ENCODE measurements at places on chromosomes 13 and 19.

- DNase-seq, result no peak
Observed at GRCh38 chr19:51071095-51071405, 6.2 kb upstream of the KLK13 start.

DNA sequence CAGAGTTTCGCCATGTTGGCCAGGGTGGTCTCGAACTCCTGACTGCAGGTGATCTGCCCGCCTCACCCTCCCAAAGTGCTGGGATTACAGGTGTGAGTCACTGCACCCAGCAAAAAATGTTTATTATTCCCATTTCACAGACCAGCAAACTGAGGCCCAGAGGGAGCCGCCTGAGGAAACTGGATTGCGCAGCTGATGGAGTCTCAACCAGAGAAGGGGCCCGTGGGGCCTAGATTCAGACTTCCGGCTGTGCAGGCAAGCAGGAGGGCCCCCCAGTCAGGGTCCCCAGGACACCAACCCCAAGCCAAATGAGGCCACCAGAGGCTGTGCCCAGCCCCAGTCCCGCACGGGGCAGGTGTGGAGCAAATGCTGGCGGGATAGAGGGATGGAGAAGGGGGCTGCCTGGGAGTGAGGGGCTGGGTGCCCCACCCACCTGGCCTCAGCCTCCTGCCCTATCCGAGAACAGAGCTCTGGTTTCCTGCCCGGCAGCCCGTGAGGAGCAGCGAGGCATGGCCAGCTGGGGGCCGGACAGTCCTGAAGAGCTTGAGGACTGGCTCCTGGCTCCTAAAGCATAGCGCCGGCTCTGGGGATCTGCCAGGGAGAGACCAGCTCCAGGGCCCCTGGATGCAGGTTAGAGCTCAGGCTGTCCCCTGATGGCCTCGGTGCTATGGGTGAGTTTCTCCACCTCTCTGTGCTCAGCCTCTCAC is 22.0 kb downstream of the MISP start:
- DNase-seq, result no peak

- DNase-seq, result no peak
Observed at GRCh38 chr13:32234914-32235313, 80.2 kb downstream of the ZAR1L start.

DNA sequence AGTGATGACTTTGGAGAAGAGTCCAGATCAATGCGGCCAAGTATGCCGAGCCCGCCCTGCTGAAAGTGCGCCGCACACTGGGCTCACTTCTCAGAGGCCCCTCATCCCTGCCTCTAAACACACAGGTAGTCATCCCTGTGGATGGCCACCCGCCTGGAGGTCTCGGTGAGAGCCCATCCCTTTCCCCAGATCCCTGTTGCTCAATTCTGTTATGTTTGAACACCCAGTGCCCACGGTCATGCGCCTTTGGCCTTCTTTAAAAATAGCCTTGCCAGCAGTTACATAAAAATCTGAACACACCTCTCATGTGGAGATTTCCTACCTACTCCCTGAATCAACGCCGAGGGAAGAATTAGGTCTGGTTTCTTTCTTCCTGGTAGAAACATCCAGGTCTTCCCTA is 11.9 kb downstream of the ELAVL1 start:
- no peak for DNase-seq

DNA sequence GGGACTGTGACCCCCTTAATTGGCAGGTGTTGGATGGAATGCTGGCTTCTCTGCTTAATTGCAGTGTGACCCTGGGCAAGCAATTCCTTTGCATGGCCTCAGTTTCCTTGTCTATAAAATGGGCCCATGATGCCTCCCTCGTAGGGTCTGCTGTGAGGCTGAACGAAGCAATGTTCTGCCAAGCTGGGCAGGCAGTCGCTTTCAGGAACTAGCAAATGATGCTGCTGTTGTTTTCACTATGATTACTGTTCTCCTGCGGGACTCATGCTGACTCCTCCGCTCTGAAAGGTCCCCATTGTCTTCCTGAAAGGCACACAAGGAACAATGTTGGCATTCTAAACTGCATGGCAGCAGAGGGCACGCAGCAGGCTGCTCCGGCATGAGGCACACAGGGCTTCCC is 6.8 kb downstream of the BICRA start:
- no peak for DNase-seq

DNA sequence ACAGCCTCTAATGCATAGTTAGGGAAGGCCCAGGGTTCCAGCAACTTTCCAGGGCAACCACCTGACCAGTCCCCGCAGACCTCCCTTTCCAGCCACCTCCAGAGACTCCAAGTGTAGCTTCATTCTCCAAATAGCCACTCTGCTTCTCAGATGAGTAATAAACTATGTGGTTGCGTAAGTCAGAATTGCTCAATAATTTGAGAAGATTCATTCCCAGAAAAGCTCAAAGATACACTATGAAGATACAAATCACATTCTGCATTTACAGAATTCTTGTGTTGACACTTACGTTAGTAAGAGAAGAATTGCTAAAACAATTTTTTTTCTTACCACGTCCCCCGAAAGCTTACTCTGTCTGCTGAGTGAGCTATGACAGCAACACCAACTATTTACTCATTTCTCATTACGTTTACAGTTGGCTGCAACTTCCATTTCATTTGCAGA is 8.2 kb upstream of the LATS2 start:
- no peak for DNase-seq

DNA sequence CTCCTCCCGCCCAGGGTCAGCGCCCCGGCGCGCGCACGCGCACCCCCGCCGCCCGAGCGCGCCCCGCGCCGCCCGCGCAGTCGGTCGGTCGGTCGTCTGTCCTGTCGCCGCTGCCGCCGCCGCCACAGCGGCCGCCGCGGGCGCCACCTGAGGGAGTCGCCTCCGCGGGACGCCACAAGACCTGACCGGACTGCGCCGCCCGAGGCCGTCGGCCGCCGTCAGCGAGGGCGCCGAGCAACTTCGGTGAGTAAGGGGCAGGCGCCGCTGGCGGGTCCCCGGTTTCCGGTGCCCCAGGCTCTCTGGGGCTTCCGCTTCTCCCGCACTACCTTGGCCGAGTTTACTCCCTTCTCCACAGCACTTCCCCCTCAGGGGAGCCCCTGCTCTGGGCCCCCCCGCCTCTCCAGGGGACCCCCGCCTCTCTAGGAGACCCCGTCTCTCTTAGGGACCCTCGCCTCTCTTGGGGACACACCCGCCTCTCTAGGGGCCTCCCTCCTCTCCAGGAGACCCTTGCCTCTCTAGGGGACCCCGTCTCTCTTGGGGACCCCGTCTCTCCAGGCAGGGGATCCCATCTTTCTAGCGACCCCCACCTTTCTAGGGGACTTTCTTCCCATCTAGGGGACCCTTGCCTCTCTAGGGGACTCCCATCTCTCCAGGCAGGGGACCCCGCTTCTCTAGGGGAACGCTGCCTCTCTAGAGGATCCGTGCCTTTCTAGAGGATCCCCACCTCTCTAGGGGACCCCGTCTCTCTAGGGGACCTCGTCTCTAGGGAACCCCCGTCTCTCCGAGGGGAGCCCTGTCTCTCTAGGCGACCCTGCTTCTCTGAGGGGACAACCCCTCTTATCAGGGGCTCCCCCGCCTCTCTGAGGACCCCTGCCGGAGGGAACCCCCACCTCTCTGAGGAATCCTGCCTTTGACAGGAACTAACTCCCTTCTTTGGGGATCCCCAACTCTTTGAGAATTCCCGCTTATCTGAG is 19.3 kb upstream of the GATAD2A start:
- DNase-seq, result no peak

DNA sequence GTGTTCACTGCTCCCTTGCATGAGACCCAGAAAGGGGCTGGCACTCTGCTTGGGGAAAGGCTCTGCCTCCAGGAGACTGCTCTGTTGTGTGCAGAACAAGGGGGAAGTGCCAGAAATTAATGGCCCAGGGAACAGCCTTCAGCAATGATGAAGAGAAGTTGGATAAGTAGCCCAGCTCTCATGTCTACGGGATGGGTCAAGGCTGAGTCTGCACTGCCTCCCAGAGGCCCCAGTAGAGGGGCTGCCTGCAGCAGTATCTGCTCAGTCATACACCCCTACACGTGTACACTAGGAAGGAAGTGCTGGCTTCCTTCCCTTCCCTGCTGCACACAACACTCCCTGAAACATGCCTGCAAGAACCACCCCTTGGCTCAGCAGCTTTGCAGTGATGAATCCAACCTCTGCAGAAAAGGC is 54.6 kb upstream of the URI1 start:
- no peak for DNase-seq

Data from NCI-H1105 (cell line).